ENCODE measurements at places on chromosomes 3 and 15. TPM values are rescaled to one million over a fixed set of nuclear protein-coding genes. Genes with fewer than 3 reads are reported as not detected.

DNA sequence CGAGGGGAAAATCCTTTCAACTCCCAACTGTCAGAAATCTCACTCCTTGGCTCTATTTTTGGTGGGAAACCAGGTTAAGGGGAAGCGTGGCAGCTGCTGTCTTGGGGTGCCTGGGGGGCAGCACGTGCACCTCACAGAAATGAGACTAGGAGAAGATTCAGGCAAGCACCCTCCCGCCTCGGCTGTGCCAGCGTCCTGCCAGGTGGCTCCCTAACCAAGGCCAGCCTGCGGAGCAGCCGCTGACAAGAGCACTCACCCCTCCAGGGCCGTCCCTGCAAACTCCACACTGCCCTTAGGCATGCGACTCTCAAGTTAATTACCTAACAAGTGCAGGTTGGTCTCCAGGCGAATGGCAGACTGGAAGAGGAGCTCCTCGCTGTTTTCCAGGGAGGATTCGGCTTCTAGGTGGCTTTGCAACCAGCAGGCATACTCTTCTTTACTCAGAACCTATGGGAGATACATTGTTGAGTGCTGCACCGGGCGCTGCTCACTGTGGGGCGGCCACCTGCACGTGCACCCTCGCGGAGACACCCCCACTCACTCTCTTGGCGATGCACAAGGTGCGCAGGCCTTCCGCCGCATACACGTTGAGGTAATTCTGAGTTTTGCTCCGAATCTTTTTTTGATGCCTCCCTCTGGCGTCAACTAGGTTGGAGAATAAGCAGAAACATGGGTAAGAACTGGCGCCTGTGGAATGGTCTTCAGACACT, 155.3 kb downstream of the ATP10A start:
- no peak overlapping the region for H3K4me3 ChIP-seq
- no peaks in the 10 kb centered on the region for H3K27me3 ChIP-seq
- H3K36me3 ChIP-seq = peaks cover 1% of the 10 kb centered on the region
- H3K27ac ChIP-seq = no peak overlapping the region

DNA sequence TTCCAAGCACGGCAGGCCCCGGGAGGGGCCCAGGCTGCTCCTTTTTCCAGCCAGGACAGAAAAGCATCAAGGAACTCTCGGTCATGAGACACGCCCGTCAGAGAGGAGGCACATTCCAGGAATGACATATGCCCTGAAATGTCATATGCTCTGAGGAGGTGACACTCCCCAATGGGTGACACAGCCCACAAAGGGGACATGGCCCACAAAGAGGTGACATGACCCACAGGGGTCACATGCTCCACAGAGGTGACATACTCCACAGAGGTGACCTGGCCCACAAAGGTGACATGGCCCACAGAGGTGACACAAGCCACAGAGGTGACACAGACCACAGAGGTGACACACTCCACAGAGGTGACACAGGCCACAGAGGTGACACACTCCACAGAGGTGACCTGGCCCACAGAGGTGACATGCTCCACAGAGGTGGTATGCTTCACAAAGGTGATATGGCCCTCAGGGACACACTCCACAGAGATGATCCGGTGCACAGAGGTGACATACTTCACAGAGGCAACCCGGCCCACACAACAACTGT, 79.2 kb downstream of the ABHD5 start:
- DNase-seq = no peak
- no peaks in the 10 kb centered on the region for H3K36me3 ChIP-seq
- H3K4me3 ChIP-seq = peak overlapping the region; percentile 16

GRCh38 chr3:184656829-184657681, 54.8 kb downstream of the MAGEF1 start:
- no peak overlapping the region for H3K27ac ChIP-seq
- no peak for DNase-seq
- no peaks in the 10 kb centered on the region for H3K36me3 ChIP-seq
- H3K4me1 ChIP-seq = no peaks in the 10 kb centered on the region
- H3K27me3 ChIP-seq = no peaks in the 10 kb centered on the region

- H3K27me3 ChIP-seq = no peaks in the 10 kb centered on the region
- peaks cover 15% of the 10 kb centered on the region for H3K4me1 ChIP-seq
- H3K27ac ChIP-seq = peak overlapping the region; percentile 5
- DNase-seq = no peak
- H3K4me3 ChIP-seq = no peak overlapping the region
- H3K36me3 ChIP-seq = no peaks in the 10 kb centered on the region
These were observed 198.4 kb upstream of the LPP start for GRCh38 chr3:187955587-187955952.

- H3K4me3 ChIP-seq = no peak overlapping the region
- DNase-seq = no peak
- H3K4me1 ChIP-seq = no peaks in the 10 kb centered on the region
- no peaks in the 10 kb centered on the region for H3K36me3 ChIP-seq
- H3K27ac ChIP-seq = no peak overlapping the region
These were observed 48.4 kb downstream of the TMEM266 start for GRCh38 chr15:76108021-76108723.

DNA sequence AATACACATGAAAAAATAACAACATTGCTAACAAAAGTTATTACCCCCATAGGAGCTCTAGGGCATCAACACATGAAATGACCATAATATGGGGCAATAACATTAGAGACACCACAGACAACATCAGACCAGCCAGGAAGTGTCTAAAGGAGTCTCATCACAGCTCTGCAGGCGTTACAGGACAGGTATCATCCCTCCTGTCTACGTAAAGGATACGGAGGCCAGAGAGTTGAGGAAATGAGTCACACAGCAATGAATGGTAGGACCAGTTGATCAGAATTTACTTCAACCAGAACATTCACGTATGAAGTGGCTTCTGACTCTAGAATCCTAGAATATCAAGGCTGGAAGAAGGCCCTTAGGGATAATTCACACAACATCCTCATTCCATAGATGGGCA, 1.8 kb downstream of the NME9 start:
- H3K27ac ChIP-seq = no peak overlapping the region
- no peaks in the 10 kb centered on the region for H3K27me3 ChIP-seq
- no peak for DNase-seq
- H3K4me1 ChIP-seq = no peaks in the 10 kb centered on the region
- no peak overlapping the region for H3K4me3 ChIP-seq

The MINAR1 gene
- total RNA-seq = 0.33 TPM

The SUCNR1 gene
- total RNA-seq = under 0.01 TPM

The MESP1 gene
- 1.3 TPM for total RNA-seq

DNA sequence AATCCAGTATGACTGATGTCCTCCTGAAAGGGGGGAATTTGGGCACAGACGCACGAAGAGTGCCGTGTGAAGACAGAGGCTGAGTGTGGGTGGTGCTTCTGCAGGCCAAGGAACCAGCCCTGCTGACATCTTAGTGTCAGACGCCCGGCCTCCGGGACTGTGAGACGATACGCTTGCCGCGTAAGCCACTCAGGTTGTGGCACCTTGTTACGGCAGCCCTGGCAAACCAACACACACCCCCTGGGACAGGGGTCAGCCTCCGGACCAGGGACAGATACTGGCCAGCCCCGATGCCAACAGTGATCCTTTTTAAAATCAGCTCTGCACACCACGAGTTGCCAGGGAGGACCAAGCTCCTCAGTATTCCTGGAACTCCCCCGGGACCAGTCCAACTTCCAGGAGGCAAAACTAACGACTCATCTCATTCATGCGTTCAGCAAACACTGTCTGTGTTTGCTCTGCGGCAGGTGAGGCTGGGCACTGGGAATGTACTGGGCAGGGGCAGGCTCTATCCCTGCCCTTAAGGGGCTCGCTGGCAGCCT, 21.2 kb upstream of the PIGZ start:
- H3K4me1 ChIP-seq = no peaks in the 10 kb centered on the region
- no peak for DNase-seq
- no peak overlapping the region for H3K4me3 ChIP-seq
- peaks cover 7% of the 10 kb centered on the region for H3K27me3 ChIP-seq
- no peak overlapping the region for H3K27ac ChIP-seq

- no peak overlapping the region for H3K27ac ChIP-seq
- H3K4me1 ChIP-seq = peaks cover 2% of the 10 kb centered on the region
- peaks cover 5% of the 10 kb centered on the region for H3K27me3 ChIP-seq
- H3K36me3 ChIP-seq = no peaks in the 10 kb centered on the region
These were observed 31.9 kb upstream of the CFAP161 start for GRCh38 chr15:81101894-81102815.

The SGO1 gene
- total RNA-seq = 0.26 TPM

The PROK2 gene
- not detected for total RNA-seq

The CCDC13 gene
- 0.51 TPM for total RNA-seq

GRCh38 chr3:172085557-172085895, 46.1 kb downstream of the FNDC3B start:
- H3K4me3 ChIP-seq = no peak overlapping the region
- H3K27me3 ChIP-seq = no peaks in the 10 kb centered on the region
- H3K4me1 ChIP-seq = peaks cover 8% of the 10 kb centered on the region
- H3K27ac ChIP-seq = no peak overlapping the region
- DNase-seq = peak; percentile 58
- no peaks in the 10 kb centered on the region for H3K36me3 ChIP-seq

The AEN gene
- 68.1 TPM for total RNA-seq

GRCh38 chr15:43067717-43068461, 37.9 kb downstream of the UBR1 start:
- no peak overlapping the region for H3K27ac ChIP-seq
- H3K4me1 ChIP-seq = no peaks in the 10 kb centered on the region
- H3K27me3 ChIP-seq = no peaks in the 10 kb centered on the region
- no peak overlapping the region for H3K4me3 ChIP-seq

DNA sequence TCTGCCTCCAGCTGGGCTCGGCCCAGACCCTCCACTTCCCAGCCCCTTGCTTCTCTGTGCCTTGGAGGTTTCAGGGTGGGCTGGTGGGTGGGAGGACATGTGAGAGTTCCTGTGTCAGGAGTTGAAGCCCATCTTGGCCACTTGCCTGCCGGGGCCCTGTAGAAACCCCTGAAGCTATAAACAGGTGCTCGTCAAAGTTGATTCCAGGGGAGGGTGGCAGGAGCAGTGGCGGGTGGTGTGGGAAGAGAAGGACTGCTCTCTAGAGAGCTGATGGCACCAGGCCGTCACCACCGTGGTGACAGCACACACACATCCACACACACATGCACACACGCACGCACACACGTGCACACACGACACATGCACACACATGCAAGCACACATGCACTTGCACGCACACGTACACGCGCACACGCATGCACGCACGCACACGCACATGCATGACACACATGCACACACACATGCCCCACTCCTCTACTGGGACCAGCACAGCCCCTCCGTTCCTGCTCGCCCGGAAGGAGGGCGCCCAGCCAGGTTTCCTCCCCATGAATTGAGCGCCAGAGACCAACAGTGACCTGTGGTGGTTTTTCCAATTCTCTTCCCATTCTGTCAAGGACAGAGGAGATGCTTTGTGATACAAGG, 56.3 kb upstream of the CGNL1 start:
- H3K4me3 ChIP-seq = no peak overlapping the region
- no peaks in the 10 kb centered on the region for H3K27me3 ChIP-seq
- no peak for DNase-seq
- H3K36me3 ChIP-seq = no peaks in the 10 kb centered on the region
- H3K4me1 ChIP-seq = peaks cover 2% of the 10 kb centered on the region

DNA sequence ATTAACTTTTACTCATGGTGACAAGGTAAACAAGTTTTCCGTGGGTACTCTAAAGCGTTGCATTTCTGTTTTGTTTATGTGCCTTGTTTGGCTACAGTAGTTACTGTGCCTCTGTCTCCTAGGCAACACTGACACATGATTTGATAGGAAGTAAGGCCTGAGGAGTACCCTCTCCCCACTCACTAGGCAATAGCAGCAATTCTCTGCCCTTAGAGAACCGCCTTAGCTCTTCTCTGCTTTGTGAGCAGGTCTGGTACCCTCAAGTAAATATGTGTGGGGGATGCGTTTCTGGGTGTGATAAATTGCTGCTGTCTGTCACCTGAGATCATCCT, at the start of gene IL5RA:
TSS of gene IL5RA (minus strand) at position 76 of the 332 bp plus-strand sequence. CDS start 5,390 bp downstream, outside the sequence.
- no peaks in the 10 kb centered on the region for H3K4me1 ChIP-seq
- H3K27ac ChIP-seq = no peak within 1 kb of the TSS
- H3K27me3 ChIP-seq = no peaks in the 10 kb centered on the region
- H3K36me3 ChIP-seq = no peaks in the 10 kb centered on the region
- H3K4me3 ChIP-seq = peak within 1 kb of the TSS; percentile 4

GRCh38 chr15:52309154-52309548, 13.5 kb upstream of the MYO5C start:
- H3K4me1 ChIP-seq = no peaks in the 10 kb centered on the region
- no peaks in the 10 kb centered on the region for H3K27me3 ChIP-seq
- no peak overlapping the region for H3K4me3 ChIP-seq
- no peak for DNase-seq
- no peak overlapping the region for H3K27ac ChIP-seq

The SLC22A13 gene
- total RNA-seq = 0.33 TPM

GRCh38 chr3:72163809-72164634, 379.1 kb upstream of the PROK2 start:
- H3K36me3 ChIP-seq = no peaks in the 10 kb centered on the region
- H3K27ac ChIP-seq = no peak overlapping the region
- no peak overlapping the region for H3K4me3 ChIP-seq

- H3K4me3 ChIP-seq = peak overlapping the region; percentile 86
- H3K27ac ChIP-seq = no peak overlapping the region
- no peaks in the 10 kb centered on the region for H3K27me3 ChIP-seq
- H3K4me1 ChIP-seq = peaks cover 9% of the 10 kb centered on the region
- H3K36me3 ChIP-seq = peaks cover 9% of the 10 kb centered on the region
These were observed 1.5 kb upstream of the RPLP1 start for GRCh38 chr15:69450968-69451695.

GRCh38 chr3:120350401-120350941, 1.3 kb upstream of the LRRC58 start:
- peaks cover 2% of the 10 kb centered on the region for H3K27me3 ChIP-seq
- H3K4me3 ChIP-seq = peak overlapping the region; percentile 92
- H3K27ac ChIP-seq = peak overlapping the region; percentile 40

- peak; percentile 55 for DNase-seq
- no peaks in the 10 kb centered on the region for H3K36me3 ChIP-seq
- H3K27ac ChIP-seq = no peak overlapping the region
- H3K4me3 ChIP-seq = no peak overlapping the region
- no peaks in the 10 kb centered on the region for H3K27me3 ChIP-seq
These were observed 91.6 kb downstream of the RASA2 start for GRCh38 chr3:141578202-141578973.

GRCh38 chr3:176159796-176160195, 1037.5 kb downstream of the TBL1XR1 start:
- no peaks in the 10 kb centered on the region for H3K36me3 ChIP-seq
- H3K4me1 ChIP-seq = no peaks in the 10 kb centered on the region
- H3K4me3 ChIP-seq = no peak overlapping the region
- H3K27me3 ChIP-seq = no peaks in the 10 kb centered on the region
- H3K27ac ChIP-seq = no peak overlapping the region

The CELSR3 gene
- 2.1 TPM for total RNA-seq

DNA sequence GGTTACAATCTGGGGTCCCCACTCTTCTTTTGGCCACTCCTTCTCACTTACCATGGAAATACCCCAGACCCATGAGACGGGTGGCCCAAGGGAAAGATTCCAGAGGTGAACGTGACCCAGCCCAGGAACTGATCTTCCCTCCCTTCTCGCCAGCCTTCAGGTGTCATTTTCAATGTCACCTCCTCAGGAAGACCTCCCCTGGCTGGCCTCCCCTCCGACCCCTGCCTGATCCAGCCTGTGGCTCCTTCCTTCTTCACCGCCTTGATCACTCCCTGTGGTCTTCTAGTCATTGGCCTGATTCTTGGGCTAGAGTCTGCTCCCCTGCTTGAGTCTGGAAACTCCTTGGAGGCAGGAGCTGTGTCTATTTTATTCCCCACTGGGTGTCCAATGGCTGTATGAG, 146.1 kb downstream of the SMAD6 start:
- H3K36me3 ChIP-seq = no peaks in the 10 kb centered on the region
- peaks cover 13% of the 10 kb centered on the region for H3K4me1 ChIP-seq
- no peak overlapping the region for H3K4me3 ChIP-seq
- no peaks in the 10 kb centered on the region for H3K27me3 ChIP-seq

The ZIC1 gene
- 0.26 TPM for total RNA-seq
